ENCODE measurements at places on chromosomes 7 and 10.

DNA sequence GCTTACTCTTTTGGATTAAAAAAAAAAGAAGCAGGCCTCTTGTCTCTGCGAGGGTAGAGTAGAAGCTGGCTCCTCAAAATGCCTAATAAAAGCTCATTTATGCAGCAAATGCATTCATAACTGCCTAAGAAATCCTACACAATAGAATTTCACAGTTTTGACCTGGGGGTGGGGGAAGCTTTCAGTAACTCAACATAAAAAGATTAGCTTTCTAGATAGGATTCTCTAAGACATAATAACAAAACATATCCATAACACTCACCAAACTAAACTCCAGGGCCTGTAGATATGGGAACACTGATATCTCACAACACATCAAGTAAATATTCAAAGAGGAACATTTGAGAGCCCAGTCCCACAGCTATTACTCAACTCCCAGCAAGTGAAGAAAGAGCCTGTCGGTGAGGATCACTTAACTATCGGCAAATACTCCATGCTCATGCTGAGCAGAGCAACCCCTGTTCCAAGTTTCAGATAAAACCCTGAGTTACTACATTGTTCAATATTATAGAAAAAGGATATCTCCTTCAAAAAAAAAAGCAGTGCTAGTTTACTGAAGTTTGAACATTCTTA, 88.1 kb downstream of the COBL start:
- peak; percentile 28 for DNase-seq

GRCh38 chr10:11454958-11455566, 156.4 kb downstream of the USP6NL start:
- no peak for DNase-seq

GRCh38 chr7:11450281-11450680, 381.7 kb downstream of the THSD7A start:
- DNase-seq: no peak

GRCh38 chr10:114118514-114118913, 55.5 kb downstream of the CCDC186 start:
- no peak for DNase-seq

- DNase-seq: no peak
Observed at GRCh38 chr7:41134300-41135255, 568.3 kb downstream of the INHBA start.

GRCh38 chr7:140484951-140485499, 5.7 kb upstream of the MKRN1 start:
- DNase-seq: no peak

DNA sequence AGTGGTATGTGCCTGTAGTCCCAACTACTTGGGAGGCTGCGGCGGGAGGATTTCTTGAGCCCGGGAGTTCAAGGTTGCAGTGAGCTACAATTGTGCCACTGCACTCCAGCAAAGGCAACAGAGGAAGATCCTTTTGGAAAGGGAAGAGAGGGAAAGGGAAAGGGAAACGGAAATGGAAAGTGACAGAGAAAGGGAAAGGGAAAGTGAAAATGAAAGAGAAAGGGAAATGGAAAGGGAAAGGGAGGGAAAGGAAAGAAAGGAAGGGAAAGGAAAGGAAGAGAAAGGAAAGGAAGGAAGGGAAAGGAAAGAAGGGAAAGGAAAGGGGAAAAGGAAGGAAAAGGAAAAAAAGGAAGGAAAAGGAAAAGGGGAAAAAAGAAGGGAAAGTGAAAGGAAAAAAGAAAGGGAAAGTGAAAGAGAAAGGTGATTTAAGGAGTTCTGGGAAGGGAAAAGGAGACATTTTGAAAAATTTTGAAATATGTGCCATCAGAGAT, 2.3 kb upstream of the ZC3HAV1 start:
- DNase-seq: no peak

- DNase-seq: no peak
Observed at GRCh38 chr7:93957767-93958166, 36.2 kb downstream of the GNG11 start.

- DNase-seq: no peak
Observed at GRCh38 chr7:114718861-114719260, 203.0 kb upstream of the MDFIC start.

GRCh38 chr7:68438016-68438415, 1160.3 kb upstream of the AUTS2 start:
- DNase-seq: no peak

DNA sequence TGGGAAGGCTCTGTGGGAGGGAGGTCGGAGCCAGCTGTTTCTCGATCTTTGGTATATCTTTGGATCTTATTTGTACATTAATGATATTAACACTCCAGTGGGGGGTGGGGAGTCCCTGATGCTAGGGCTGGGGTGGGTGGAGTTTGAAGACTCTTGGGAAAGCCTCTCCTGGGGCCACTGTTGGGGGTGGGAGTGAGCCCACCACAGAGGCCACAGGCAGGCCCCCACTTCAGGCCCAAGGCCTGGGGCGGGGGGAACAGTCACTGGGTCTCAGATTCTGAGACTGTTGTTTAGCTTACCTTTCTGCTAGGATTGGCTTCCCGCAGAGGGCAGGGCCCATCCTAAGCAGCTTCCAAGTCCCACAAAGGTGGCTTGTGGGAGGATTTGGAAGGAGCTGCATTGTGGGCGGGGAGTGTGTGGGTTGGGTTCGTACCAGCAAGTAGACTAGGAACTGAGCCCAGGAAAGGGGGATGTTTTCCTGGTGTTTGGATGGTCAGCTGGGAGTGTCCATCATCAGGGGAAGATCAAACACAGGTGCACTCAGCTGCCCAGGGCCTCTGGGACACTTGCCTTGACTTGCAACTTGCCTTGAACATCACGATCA, 11.9 kb downstream of the YKT6 start:
- no peak for DNase-seq

DNA sequence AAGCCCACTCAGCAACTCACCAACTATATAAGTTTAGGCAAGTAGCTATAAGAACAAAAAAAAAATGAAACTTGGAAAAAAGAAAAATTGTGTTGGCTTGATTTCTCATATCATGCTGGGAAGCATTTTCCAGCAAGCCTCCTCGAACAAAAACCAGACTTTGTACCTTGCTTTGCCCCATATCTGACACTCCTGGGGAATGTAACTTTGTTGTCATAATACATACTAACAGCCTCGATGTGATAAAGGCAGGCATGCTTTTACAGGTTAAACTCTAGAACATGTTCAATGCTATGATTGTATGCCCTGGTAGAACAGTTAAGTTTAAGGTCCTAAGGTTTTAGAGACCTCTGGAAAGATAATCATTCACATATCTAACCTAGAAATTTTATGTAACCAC, 11.6 kb downstream of the CFAP43 start:
- no peak for DNase-seq

DNA sequence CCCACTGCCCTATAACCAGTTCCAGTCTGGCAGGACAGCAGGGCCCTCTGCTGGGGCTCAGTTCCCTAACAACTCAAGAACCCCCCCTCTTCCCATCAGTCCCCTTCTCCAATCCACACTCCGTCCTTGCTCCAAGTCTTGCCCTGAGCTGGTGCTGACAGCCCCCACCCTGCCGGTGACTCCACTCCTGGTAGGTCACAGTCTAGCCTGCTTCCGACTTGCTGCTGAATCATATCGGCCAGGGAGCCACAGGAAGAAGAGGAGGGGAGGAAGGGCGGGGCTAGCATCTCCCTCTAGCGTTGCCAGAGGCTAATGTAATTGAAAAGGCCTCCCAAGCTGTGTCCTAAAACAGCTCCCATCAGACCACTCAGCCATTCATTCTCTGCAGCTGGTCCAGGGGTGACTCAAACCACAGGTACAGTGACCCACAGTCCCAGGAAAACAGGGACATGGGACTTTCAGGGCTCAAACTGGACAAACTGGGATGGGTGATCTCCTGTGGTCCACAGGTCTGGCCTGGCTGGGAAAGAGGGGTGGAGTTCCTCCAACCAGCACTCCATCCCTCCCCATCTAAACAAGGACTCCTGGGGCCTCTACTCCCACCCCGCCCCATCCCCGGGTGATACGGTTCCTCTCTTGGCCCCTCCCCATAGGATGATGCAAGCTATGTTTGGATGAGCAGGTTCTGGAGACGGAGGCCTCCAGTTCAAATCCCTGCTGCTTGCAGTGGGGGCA, 158.8 kb downstream of the SH3PXD2A start:
- DNase-seq: peak; percentile 89

DNA sequence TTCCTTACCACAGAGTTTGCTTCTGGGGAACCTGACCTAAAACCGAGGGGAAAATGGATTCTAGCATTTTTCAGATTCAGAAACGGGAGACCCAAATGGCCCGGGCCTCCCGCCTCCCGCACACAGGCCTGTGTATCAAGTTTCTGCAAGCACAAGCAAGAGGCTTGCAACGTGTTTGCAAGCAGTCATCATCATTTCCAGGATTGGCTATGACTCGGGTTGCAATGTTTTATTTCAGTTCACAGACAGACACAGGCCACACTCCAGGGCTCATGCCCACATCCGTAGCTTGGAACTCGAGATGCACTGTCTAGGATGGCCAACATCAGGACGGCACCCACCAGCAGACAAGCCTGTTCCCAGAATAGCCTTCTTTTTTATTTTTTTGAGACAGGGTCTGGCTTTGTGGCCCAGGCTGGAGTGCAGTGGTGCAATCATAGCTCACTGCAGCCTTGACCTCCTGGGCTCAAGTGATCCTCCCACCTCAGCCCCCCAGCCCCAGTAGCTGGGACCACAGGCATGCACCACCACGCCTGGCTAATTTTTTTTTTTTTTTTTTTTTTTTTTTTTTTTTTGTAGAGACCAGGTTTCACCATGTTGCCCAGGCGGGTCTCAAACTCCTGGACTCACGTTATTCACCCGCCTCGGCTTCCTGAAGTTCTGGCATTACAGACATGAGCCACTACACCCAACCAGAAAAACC, 68.1 kb upstream of the FOXK1 start:
- DNase-seq: no peak
